ENCODE measurements at places on chromosomes 3 and 15.

DNA sequence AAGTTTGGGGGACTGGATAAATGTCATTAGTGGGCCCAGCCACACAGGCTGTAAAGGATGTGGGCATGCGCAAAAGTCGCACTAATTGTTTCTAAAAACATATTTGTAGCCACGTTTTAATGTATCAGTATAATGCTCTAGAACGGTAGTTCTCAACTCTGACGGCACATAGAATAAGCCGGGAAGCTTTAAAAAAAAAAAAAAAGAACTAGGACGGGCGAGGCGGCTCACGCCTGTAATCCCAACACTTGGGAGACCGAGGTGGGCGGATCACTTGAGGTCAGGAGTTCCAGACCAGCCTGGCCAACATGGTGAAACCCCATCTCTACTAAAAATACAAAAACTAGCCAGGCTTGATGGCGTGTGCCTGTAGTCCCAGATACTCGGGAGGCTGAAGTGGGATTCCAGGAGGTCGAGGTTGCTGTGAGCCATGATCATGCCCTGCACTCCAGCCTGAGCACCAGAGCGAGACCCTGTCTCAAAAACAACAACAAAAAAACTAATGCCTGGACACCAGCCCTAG is 618 bp upstream of the MON1A start:
- DNase-seq: no peak

GRCh38 chr3:7484636-7485035 is 623.7 kb downstream of the GRM7 start:
- peak; percentile 5 for DNase-seq

- peak; percentile 78 for DNase-seq
Measured at GRCh38 chr3:48157950-48158376, 30.3 kb downstream of the CDC25A start.

- DNase-seq: no peak
Measured at GRCh38 chr15:95494971-95495541, 835.4 kb upstream of the NR2F2 start.

GRCh38 chr15:92333709-92334108 is 60.0 kb upstream of the ST8SIA2 start:
- no peak for DNase-seq

DNA sequence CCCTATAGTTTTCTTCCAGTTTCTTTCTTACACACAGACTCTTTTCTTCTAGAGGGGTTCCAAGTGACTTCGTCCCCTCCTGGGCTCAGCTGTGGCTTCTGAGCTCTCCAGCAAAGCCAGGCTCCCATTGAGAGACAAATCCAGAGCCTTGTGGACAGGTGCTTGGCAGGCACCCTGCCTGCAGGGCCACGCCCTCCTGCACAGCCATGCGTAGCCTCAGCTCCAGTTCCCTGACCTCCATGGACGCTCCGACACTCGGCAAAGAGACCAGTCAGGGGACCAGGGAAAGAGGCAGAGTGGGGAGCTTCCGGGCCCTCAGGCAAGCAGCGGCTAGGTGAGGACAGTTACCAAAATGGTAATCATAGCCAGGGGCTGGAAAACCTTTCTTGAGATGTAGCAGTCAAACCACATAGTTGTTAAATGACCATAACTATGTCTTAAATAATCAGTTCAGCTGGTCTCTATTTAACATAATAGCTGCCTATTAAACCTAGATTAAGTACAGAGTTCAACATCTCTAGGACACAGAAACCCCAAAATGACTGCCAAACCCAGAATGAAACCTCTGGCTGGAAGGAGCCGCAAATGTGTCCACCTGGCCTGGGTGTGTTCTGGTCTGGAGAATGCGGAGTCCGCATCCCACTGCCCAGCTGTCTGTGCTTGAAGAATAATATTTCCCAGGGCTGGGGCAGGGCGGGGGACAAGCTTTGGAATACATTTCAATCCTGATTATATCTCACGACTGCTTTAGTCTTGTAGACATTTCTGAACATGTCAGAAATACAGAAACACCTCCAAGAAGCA is 69.3 kb upstream of the RGMA start:
- DNase-seq: no peak

DNA sequence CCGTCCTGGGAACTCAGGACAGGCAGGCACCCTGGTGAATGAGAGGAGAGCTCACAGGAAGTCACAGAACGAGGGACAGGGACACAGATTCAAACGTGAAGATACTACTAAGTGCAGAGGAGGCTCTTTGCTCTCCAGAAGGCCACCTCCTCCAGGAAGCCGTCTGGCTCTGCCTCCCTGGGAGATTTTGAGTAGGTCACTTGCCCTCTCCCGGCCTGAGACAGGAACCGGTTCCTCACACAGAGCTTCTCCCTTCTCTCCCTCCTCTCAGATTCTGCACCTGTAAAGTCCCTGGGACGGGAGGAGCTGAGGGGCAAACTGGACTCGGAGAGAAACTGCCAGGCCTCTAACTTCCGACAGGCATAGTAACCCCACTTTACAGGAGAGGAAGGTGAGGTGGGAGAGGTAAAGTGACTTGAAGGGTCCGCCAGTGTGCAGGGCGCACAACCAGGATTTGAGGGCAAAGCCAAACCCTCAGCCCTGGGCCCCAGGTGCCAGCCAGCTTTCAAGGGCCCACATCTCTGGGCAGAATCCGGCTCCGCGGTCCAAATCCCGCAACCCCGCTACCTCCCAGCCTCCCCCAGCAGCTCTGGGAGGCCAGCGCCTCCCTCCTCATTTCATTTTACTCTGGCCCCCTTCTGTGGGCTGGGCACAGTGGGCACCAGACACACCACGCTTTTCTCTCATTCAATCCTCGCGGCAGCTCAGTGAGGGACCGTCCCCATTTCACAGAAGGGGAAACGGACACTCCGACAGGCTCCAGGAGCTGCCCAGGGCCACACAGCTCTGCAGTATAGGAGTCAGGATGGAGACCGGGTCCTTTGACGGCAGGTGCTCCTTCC is 150.2 kb downstream of the SMAD6 start:
- no peak for DNase-seq

DNA sequence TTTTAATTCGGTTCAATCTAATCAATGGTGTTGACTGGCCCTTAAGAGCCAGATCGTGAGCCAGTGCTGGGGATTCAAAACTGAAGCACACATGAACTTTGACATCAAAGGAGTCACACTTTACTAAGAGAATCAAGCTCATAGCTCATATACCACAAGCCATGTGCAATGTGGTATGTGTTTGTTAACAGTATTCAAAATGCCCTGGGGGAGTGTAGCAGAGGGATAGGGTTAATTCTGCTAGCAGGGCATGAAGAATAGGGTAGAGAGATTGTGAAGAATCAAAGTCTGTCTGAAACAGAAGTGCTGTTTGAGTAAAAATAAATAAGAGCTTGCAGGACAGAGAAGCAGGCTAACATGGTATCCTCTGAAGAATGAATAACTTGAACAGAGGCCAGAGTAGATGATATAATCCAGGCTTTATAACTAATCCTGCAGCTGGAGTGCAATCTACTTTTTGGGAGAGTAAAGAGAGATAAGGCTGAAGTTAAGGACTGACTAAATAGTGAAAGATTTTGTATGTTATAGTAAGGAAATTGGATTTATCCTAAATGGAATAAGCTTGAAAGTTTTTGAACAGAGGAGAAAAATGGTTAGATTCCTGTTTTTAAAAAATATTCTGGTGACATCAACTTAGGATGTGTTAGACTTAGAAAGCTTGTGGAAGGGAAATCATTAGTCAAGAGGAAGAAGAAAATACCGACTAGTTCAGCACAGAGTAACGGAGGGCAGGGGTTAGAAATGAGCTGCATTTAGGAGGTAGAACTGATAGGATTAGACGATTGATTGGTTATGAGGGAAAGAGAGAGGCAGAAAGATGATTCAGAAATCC is 292.0 kb downstream of the NFKBIZ start:
- DNase-seq: peak; percentile 64

DNA sequence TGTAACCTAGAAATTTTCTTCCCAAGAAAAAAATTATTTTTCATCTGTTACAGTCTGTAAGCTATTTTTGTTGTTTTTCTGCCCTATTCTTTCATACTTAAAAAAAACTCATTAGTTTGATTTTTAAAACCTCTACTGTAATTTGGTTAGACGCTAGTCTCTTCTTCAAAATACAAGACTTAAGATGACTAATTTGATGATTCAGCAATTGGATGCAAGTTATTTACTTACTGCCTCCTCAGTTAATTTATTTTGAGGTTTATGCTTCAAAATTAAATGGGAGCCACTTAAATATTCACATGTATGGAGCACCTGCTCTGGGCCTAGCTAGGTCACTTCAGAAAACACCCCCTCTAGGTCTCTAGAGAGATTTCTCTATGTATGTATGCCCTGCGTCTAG is 132.4 kb downstream of the IQCH start:
- DNase-seq: no peak

- no peak for DNase-seq
Measured at GRCh38 chr15:37652646-37653417, 281.6 kb upstream of the TMCO5A start.

- DNase-seq: no peak
Measured at GRCh38 chr3:109278141-109278540, 38.2 kb downstream of the DPPA2 start.

GRCh38 chr3:3766140-3766539 is 33.1 kb upstream of the LRRN1 start:
- no peak for DNase-seq

GRCh38 chr15:42184296-42184695 is 23.8 kb downstream of the VPS39 start:
- no peak for DNase-seq

GRCh38 chr3:156516961-156517360 is 38.0 kb downstream of the SSR3 start:
- DNase-seq: no peak

DNA sequence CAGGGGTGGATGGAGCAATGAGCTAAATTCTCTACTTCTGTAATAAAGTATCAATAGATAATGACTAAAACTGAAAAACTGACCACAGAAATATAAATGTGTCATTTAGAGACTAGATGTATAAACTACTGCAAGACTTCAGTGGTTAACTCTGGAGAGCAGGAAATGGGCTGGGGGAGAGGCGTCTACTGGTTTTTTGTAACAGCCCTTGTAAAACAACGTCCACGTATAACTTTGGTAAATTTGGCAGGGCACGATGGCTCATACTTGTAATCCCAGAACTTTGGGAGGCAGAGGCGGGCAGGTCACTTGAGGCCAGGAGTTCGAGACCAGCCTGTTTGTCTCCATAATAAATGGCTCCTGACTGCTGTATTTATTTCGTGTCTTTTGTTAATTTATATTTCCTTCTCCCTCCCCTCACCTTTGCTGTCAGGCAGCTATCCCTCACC is 12.5 kb downstream of the RAB27A start:
- DNase-seq: peak; percentile 60

- DNase-seq: no peak
Measured at GRCh38 chr3:127367593-127367992, 79.7 kb upstream of the PRR20G start.

GRCh38 chr3:153553605-153553945 is 391.5 kb downstream of the RAP2B start:
- DNase-seq: no peak

GRCh38 chr3:71563827-71564226 is 19.7 kb downstream of the FOXP1 start:
- no peak for DNase-seq

DNA sequence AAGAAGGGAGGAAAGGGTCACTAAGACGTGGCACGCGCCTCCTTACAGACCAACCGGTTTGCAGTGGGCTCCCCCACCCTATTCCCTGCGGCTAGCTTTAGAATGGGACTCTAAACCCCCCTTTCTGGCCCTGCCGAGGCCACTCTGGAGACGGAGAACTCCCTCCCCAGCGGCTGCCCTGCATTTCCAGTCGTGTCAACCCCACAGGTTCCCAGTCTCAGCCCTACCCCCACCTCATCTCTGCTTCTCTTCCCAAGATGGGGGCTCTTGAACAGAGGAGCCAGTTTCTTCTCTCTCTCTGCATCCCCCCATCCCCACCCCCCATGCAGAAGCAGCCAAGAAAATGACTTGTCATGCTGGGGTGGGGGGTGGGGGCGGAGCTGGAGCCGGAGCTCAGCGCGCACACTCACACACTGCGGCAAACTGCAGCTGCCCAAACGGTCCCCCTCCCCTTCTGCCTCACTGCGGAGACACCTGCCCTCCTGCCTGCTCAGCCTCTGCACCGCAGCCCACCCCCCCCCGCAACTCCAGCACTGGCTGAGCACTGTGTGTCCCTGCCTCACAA is 871 bp downstream of the MAP1A start:
- peak; percentile 58 for DNase-seq

DNA sequence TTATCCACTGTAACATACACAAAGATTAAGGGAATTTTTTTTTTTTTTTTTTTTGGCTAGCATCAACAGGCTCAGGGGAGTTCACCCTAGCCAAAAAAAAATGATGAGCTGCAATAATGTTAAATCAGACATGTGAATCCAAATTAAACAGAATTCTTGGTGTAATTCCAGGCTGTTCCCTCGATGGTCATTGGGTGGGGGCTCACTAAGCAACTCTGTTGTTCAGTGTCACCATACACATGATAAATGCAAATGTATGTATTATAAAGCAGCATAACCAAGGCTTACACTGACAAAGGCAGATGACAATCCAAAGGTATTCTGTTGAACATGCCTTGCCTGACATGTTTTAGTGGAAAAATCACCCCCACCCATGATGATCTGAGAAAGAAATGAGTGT is 29.0 kb downstream of the IL1RAP start:
- no peak for DNase-seq

DNA sequence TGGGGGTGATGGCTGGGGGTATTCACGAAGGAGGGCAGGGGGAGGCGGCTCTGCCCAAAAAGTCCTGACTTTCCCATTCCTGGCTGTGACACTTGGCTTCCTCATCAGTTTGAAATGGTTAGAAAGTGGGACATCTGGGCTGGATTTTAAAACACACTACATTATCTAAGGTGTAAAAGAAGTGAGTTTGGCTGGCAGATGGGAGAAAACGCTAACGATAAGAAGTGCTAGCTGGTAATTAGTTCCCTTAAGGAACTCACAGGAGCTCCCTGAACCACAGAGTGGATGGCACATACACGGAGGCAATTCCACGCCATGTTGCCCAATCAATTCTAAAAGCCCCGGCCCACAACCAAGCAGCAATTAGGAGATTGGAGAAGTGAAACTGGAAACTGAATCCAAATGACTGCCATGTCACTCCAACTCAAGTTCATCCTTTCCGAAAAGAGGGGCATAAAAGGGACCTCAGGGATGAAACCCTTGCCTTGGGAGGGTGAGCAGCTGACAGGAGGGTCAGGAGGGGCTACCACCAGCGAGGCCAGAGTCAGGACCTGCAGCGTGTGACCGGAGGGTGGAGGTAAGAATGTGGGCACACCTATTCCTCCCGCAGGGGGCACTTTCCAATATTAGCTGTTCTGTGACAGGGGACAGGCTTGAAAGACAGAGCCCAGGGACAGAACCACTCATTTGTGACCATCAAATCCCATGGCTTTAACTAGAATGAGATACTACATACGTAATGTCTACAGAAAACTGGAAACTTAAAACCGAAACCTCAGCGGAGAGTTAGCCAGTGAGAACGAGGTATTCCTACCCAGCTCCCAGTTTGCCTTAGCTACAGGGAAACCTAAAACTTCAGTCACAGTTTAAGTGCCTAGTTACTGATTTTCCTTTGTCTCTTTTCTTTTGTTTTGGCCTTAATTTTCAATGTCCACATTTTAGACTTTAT is 95.3 kb upstream of the OXTR start:
- DNase-seq: no peak

GRCh38 chr3:40779039-40779438 is 254.3 kb downstream of the ZNF621 start:
- no peak for DNase-seq

GRCh38 chr3:16904423-16905417 is 20.0 kb downstream of the PLCL2 start:
- no peak for DNase-seq
